Activated CD4-positive, alpha-beta T cell treated with anti-CD3 and anti-CD28 coated beads, Interleukin-2, amount 10 ng/mL, durations not matched to agents 24 days and 14 days (primary cell): ENCODE measurements at places on chromosomes 1 and 21. TPM values are rescaled to one million over a fixed set of nuclear protein-coding genes. Genes with fewer than 3 reads are reported as not detected.

RPE65 gene
- not detected in 2 replicates for total RNA-seq

NBPF14 gene
- total RNA-seq: 20.0 and 20.5 TPM in 2 replicates

GJB5 gene
- not detected in 2 replicates for total RNA-seq

MYOG gene
- not detected in 2 replicates for total RNA-seq

LENEP gene
- 0.79 and 1.4 TPM in 2 replicates for total RNA-seq

GBP5 gene
- 107 and 110 TPM in 2 replicates for total RNA-seq

MLLT11 gene
- 2.9 and 3.0 TPM in 2 replicates for total RNA-seq

TSPEAR gene
- total RNA-seq: not detected in 2 replicates

SYT6 gene
- total RNA-seq: not detected in 2 replicates

LCE3E gene
- not detected in 2 replicates for total RNA-seq

HSPA6 gene
- 0.91 and 1.2 TPM in 2 replicates for total RNA-seq

USP1 gene
- total RNA-seq: 77.4 and 81.5 TPM in 2 replicates

LRRN2 gene
- total RNA-seq: 0.05 TPM in 1 of 2 replicates, not detected in the other

TNFRSF9 gene
- 30.5 and 30.9 TPM in 2 replicates for total RNA-seq

FCRL5 gene
- not detected in 2 replicates for total RNA-seq

SOX13 gene
- 0.17 TPM in 1 of 2 replicates, not detected in the other for total RNA-seq

LCE3D gene
- not detected in 2 replicates for total RNA-seq

FAM110D gene
- total RNA-seq: 0.07 and 0.09 TPM in 2 replicates

HENMT1 gene
- total RNA-seq: 17.5 and 17.7 TPM in 2 replicates

ATP1B1 gene
- 12.5 and 15.3 TPM in 2 replicates for total RNA-seq

ALX3 gene
- not detected in 2 replicates for total RNA-seq

KRTAP21-1 gene
- not detected in 2 replicates for total RNA-seq

LCK gene
- total RNA-seq: 240 and 248 TPM in 2 replicates

OR2G6 gene
- total RNA-seq: not detected in 2 replicates

BTBD8 gene
- total RNA-seq: 1.0 and 1.1 TPM in 2 replicates

CFHR1 gene
- total RNA-seq: not detected in 2 replicates

DENND1B gene
- total RNA-seq: 15.0 and 16.8 TPM in 2 replicates

HPDL gene
- total RNA-seq: 39.6 and 39.8 TPM in 2 replicates

C1orf210 gene
- total RNA-seq: not detected in 2 replicates

CD53 gene
- 185 and 190 TPM in 2 replicates for total RNA-seq

GPBP1L1 gene
- total RNA-seq: 101 and 104 TPM in 2 replicates

LY9 gene
- total RNA-seq: 0.30 and 0.85 TPM in 2 replicates

AADACL3 gene
- not detected in 2 replicates for total RNA-seq

TEX38 gene
- total RNA-seq: not detected in 2 replicates

MXRA8 gene
- 0.24 and 0.75 TPM in 2 replicates for total RNA-seq

FAM151A gene
- total RNA-seq: not detected in 2 replicates

CELF3 gene
- not detected in 2 replicates for total RNA-seq

SMAP2 gene
- 156 and 157 TPM in 2 replicates for total RNA-seq

CFHR4 gene
- not detected in 2 replicates for total RNA-seq

LCE1B gene
- not detected in 2 replicates for total RNA-seq

ZNF644 gene
- 57.0 and 57.7 TPM in 2 replicates for total RNA-seq

DNAJC6 gene
- total RNA-seq: 2.8 and 4.0 TPM in 2 replicates

STUM gene
- not detected in 2 replicates for total RNA-seq

RGS16 gene
- total RNA-seq: 94.3 and 94.7 TPM in 2 replicates

FMOD gene
- total RNA-seq: 1.4 and 1.9 TPM in 2 replicates

BRINP3 gene
- total RNA-seq: not detected in 2 replicates

SH2D2A gene
- total RNA-seq: 277 and 282 TPM in 2 replicates

PTAFR gene
- 0.40 and 0.57 TPM in 2 replicates for total RNA-seq

LCA5L gene
- not detected in 2 replicates for total RNA-seq

GJC2 gene
- 0.69 and 0.96 TPM in 2 replicates for total RNA-seq

DCST2 gene
- total RNA-seq: 0.16 TPM in 1 of 2 replicates, not detected in the other

CELA2B gene
- total RNA-seq: not detected in 2 replicates

KRTAP13-2 gene
- total RNA-seq: not detected in 2 replicates

DMBX1 gene
- total RNA-seq: 0.07 TPM in 1 of 2 replicates, not detected in the other

SYPL2 gene
- 0.07 TPM in 1 of 2 replicates, not detected in the other for total RNA-seq

OSCP1 gene
- total RNA-seq: 0.82 and 0.92 TPM in 2 replicates

MYBPH gene
- not detected in 2 replicates for total RNA-seq

LCE1C gene
- not detected in 2 replicates for total RNA-seq

HOOK1 gene
- 1.6 and 2.1 TPM in 2 replicates for total RNA-seq
